Karpas-422 (cell line): ENCODE measurements at places on chromosomes 12 and 14. TPM values are rescaled to one million over a fixed set of nuclear protein-coding genes. Genes with fewer than 3 reads are reported as not detected.

DIO2 gene
- 0.04 TPM in 1 of 2 replicates, not detected in the other for total RNA-seq

RD3L gene
- not detected in 2 replicates for total RNA-seq

DENR gene
- total RNA-seq, result 53.4 and 72.8 TPM in 2 replicates

FAM186B gene
- 1.1 TPM in 1 of 2 replicates, not detected in the other for total RNA-seq

FGF23 gene
- not detected in 2 replicates for total RNA-seq

TAS2R42 gene
- not detected in 2 replicates for total RNA-seq

SERPINA5 gene
- total RNA-seq, result not detected in 2 replicates

TMEM121 gene
- total RNA-seq, result 0.18 TPM in 1 of 2 replicates, not detected in the other

ACYP1 gene
- 80.3 and 84.2 TPM in 2 replicates for total RNA-seq

TMPRSS12 gene
- total RNA-seq, result not detected in 2 replicates

FAM181A gene
- total RNA-seq, result not detected in 2 replicates

PDE3A gene
- not detected in 2 replicates for total RNA-seq

NEMP1 gene
- total RNA-seq, result 34.2 and 59.6 TPM in 2 replicates
